ENCODE measurements at places on chromosomes 16 and 17.

- DNase-seq: no peak
These were observed 47.8 kb downstream of the OMG start for GRCh38 chr17:31248986-31249834.

GRCh38 chr17:39782481-39782880 is 44.7 kb downstream of the GRB7 start:
- DNase-seq: no peak

- no peak for DNase-seq
These were observed 7.4 kb downstream of the ZNF594 start for GRCh38 chr17:5184288-5184687.

- DNase-seq: no peak
These were observed 35.9 kb downstream of the TBX4 start for GRCh38 chr17:61487989-61488595.

DNA sequence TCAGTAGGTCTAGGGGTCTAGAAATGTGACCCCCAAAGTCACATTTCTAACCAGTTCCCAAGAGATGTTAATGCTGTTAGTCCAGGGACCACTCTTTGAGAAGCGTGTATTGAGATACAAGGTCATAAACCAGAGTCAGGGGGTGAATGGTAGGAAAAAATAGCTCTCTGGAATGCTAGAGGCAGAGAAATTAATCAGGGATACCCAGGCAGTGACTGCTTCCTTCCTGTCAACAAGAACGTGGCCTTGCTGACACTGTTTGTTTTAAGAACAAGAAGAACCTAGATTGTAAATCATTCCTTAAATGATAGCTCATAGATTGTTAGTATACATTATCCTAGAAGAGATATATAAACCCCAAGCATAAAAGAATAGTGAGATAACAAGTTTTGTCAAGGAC is 43.8 kb downstream of the PITPNM3 start:
- no peak for DNase-seq

- DNase-seq: no peak
These were observed 74.8 kb downstream of the USP31 start for GRCh38 chr16:23074423-23074822.

DNA sequence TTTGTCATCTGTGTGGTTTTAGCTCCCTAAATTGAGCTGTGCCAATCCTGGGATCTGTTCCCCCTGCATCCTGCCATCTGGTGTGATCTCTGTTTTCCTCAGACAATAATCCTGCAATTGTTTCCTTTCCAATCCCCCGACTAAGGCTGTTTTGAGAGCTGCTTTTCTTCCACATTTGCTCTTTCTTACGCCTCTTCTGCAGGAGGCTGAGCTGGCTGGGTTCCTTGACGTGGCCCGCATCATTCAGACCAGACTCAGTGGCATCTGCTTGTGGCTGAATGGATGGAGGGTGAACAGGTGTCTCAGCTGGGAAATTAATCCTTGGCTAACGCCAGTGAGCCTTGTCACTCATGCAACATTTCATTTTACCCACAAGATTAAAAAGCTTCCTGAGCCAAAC is 9.8 kb upstream of the MED9 start:
- DNase-seq: no peak

GRCh38 chr17:64787255-64787920 is 125.3 kb upstream of the SMURF2 start:
- no peak for DNase-seq

- DNase-seq: no peak
These were observed 202.3 kb downstream of the RAB11FIP4 start for GRCh38 chr17:31593806-31594205.

DNA sequence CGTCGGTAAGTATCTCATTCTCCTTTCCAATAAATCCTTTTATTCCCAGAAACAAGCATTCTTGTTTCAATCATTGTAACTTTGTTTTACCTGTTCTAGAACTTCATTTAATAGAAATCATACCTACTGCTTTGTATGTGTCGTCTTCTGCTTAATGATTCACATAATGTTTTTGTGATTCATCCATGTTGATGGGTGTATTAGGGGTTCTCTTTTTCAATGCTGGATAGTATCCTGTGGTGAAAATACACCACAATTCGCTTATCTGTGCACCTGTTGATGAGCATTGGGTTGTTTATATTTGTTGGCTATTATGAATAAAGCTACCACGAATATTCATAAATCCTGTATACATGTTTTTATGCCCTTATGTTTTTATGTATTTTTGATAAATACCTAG is 703.2 kb downstream of the MAF start:
- no peak for DNase-seq

GRCh38 chr17:3808701-3809100 is 7.7 kb upstream of the ITGAE start:
- no peak for DNase-seq

- DNase-seq: no peak
These were observed 610 bp downstream of the PIK3R5 start for GRCh38 chr17:8964801-8965393.

- DNase-seq: peak; percentile 69
These were observed 2.4 kb upstream of the BCKDK start for GRCh38 chr16:31105677-31106213.

DNA sequence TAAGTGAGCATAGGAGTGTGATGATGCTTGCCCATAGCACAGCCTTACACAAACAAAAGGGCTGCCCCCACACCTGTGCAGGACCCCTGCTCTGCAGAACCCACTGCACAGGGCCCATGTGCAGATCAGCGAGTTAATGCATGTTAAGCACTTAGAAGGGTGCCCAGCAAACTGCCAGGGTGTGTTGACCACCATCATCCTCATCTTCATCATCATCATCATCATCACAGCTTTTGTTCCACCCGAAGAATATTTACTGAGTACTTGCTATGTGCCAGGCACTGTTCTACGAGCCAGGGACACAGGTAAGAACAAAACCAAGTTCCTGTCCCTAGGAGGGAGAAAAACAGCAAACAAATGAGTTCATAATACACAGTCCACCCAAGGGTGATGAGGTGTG is 11.9 kb downstream of the WFDC1 start:
- no peak for DNase-seq

- DNase-seq: no peak
These were observed 270.0 kb upstream of the PSMD7 start for GRCh38 chr16:74026373-74027281.

DNA sequence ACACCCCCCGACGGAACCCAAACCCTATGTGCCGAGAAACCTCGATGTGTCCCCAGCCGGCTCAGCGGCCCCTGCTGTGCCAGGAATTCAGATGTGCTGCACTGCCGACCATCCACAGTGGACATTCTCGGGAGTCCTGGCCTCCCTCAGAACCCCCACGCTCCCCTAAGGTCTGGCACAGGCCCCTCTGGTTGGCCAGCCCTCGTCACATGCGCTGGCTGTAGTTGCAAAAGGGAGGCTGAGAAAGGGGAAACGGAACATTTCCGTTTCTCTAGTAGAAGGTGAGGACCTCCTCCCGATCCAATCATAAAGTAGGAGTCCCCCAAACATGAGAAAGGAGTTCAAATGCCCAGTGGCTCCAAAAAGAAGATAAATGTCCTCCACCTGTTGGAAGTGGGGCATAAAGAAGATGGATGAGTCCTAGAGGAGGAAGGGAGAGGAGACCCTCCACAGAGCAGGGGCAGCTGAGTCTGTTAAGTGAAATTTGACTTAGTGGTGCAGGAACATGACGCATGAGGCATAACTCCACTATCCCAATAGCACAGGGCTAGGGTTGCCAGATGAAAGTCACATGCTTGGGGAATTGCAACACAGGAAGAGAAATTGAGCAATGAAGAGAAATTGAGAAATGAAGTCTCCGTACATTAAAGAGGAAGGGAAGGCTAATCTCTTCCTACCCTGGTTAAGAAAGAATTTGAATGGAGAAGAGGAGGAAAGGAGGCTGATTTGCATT is 49.3 kb upstream of the WSB1 start:
- peak; percentile 27 for DNase-seq

DNA sequence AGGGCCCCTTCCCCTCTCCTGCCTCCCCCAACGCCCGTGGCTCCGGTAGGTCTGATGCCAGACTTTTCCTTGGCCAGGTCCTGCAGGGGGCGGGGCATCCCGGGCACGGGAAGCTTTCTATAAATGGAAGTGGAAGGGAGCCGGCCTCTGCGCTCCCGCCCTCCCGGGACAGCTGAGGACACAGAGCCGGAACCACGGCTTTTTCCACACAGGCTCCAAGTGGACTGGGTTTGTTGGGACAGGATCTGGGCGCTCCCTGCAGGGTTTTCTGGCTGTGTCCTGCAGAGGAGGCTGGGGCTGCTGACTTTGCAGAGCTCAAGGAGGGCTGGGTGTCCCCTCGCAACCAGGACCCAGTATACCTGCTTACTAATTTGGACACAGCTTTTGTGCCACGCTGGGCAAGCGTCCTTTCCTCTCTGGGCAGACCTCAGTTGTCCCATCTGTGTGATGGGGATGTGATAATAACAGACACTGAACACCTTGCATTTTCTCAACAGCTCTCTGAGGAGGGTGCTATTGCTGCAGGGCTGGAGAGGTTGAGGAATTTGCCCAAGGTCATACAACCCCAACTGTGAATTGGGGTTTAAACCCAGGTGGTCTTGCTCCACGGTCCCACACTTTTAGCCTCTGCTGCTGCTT is 1.8 kb downstream of the TNS4 start:
- no peak for DNase-seq

- peak; percentile 38 for DNase-seq
These were observed 333 bp upstream of the NOG start for GRCh38 chr17:56593086-56593645.

- no peak for DNase-seq
These were observed 19.8 kb downstream of the EARS2 start for GRCh38 chr16:23537390-23537789.

DNA sequence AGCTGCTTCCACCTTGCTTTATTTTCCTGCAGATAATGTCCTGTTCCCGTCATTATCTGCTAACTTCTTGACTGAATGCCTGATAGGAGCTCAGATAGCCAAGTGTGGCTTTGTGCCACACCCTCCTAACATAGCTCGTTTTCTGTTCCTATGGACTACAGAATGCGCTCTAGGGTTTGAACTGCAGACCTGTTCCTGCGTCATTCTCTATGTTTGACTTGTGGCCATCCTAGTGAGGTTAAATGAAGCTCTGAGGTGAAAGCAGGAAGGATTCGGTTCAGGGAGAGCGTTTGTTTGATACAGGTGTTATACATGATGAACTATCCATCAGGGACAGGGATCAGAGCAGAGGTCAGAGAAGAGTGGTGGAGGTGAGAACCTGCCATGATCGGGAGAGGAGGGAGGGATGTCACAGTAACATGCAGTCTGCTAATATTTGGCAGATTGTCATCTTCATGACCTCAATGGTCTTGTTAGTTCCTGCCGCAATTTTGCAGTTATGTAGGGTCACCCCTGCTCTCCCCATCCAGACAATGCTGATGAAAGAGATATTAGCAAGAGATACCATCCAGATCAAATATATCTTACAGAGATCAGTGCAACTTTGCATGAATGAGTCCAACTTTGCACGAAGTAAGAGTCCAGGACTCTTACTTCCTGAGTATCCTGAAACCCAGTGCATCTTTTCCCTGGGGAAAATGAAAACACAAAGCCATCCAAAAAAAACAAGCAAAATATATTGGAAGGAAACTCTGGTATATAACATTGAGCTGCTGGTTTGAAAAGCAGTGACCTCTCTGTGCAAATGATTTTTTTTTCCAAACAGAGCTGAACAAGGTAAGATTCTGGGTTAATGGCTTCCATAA is 32.8 kb downstream of the MPHOSPH6 start:
- no peak for DNase-seq

DNA sequence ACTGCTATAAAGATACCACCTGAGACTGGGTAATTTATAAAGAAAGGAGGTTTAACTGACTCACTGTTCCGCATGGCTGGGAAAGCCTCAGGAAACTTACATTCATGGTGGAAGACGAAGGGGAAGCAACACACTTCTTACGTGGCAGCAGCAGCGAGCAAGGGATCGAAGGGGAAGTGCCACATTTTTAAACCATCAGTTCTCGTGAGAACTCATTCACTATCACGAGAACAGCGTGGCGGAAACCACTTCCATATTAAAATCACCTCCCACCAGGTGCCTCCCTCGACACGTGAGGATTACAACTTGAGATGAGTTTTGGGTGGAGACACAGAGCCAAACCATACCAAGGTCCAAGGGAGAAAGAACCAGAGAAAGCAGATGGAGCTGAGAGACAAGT is 454.3 kb upstream of the CDH11 start:
- DNase-seq: no peak

DNA sequence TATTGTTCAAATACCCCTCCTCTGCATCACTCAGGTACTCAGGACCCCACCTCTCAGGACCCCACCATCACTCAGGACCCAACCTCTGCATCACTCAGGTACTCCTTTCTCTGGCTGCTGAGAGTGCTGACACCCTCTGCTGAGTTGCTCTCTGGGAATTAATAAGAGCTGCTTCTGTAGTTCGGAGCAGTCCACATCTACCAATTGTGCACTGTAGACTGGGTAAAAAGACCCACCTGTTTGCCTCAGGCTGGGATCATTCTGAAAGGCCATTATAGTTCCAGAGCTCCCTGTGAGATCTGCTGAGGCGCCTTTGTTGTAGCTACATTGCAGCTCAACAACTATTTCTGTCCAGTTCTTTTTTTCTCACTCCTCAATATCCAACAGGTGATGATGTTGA is 276.3 kb upstream of the MYOCD start:
- DNase-seq: no peak

GRCh38 chr17:8935191-8935590 is 30.3 kb downstream of the PIK3R5 start:
- peak; percentile 49 for DNase-seq

DNA sequence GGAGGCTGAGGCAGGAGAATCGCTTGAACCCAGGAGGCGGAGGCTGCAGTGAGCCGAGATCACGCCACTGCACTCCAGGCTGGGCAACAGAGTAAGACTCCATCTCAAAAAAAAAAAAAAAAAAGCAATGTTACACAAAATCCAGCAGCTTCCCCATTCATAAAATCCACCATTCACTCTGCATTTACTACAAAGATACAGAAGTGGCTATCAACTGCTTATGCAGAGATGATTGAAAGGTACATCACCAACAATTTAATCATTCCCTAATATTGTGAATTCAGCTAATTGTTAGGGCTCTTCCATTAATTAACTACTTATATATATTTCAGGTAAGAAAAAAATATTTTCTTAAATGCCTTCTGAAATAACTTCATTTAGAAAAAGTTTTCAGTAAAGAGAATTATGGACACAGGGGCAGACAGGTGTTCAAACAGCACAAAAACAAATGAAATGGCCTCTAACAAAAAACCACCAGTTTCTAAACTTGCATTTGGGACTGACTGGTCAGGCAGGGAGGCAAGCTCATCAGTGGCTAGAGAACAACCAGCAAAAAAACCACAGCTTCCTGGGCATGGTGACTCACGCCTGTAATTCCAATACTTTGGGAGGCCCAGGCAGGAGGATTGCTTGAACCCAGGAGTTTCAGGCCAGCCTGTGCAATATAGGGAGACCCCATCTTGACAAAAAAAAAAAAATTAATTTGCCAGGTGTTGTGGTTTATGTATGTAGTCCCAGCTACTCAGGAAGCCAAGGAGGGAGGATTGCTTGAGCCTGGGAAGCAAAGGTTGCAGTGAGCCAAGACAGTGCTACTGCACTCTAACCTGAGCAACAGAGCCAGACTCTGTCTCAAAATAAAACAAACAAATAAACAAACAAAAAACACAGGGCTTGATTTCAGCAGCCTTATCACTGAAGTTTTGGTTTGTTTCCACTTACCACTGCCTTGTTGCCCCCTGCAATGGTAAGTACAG is 26.3 kb downstream of the ERN1 start:
- no peak for DNase-seq
